Fibroblast of skin of right biceps (primary cell): ENCODE measurements at places on chromosomes 5 and 9.

DNA sequence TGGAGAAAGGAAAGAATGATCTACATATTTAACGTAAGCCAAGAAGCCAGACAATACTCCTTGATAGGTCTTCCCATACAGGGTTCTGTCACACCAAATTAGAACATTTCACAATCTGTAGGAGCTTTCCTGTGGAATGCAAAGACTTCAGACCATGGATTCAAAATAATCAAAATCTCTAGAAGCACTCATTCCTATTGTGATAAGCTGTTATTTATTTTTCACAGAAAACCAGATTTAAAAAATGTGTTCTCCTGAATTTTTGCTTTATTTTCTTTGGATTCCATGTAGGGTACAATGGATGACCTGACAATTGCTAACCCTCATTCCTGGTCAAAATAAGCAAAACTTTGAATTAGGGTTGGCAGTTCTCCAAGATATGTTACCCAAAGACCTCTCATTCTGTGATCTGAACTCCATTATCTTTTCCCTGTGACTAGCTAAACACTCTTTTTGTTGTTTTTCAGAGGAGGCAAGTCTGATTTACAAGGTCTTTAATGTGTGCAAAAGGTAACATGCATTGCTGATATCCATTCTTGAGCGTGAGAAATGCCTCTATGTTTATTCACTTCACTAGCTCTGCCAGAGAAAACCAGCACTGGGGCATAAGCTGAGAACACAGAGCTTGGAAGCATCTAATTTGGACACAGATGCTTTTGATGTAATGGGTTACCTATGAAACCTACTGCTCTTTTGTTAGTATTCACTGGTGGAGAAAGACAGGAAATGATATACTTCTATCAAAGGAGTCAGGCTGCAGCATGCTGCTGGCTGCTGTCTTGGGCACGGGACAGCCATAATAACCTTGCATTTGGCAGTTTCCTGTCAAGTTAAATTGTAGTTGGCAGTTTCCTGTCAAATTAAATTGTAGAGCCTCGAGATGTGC lies 31.4 kb downstream of the ACTBL2 start:
- peak; percentile 89 for DNase-seq

GRCh38 chr9:135611142-135611874 lies 28.0 kb downstream of the GLT6D1 start:
- no peak for DNase-seq

DNA sequence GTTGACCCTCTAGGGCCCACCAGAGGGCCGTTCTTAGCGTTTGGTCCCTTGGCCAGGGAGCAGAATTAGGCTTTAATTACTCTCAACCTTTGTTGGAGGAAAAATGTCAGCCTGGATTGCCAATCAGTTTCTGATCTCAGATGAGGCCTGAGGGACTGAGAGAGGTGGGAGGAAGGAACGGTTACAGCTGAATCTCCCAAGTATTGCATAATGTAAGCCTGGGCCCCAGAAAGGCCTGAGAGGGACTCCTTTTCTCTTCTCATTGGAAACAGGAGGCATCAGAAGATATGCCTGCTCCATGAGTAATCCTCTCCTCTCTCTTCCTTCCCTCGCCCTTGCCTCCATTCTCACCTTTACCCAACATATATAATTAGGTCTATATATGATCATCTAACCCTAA lies 105.7 kb downstream of the INSYN2B start:
- no peak for DNase-seq

DNA sequence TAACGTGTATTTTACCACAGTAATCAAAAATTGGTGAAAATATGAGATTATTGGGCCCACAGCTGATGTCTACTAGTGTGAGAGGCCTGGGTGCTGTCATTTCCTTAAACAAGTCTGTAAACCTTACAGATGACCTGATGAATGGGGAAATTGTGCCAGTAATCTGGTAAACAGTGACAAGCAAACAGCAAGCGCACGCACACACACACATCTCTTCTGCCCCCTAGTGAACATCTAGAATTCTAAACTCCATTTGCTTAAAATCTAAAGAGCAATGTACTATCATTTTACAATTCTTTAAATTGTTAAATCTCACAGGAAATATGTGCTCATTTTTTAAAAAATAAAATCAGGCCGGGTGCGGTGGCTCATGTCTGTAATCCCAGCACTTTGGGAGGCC lies 7.5 kb upstream of the RAPGEF1 start:
- DNase-seq, result peak; percentile 44

- no peak for DNase-seq
Observed at GRCh38 chr9:134774410-134774809, 106.2 kb upstream of the FCN2 start.

GRCh38 chr5:125215593-125215992 lies 469.2 kb upstream of the ZNF608 start:
- no peak for DNase-seq

DNA sequence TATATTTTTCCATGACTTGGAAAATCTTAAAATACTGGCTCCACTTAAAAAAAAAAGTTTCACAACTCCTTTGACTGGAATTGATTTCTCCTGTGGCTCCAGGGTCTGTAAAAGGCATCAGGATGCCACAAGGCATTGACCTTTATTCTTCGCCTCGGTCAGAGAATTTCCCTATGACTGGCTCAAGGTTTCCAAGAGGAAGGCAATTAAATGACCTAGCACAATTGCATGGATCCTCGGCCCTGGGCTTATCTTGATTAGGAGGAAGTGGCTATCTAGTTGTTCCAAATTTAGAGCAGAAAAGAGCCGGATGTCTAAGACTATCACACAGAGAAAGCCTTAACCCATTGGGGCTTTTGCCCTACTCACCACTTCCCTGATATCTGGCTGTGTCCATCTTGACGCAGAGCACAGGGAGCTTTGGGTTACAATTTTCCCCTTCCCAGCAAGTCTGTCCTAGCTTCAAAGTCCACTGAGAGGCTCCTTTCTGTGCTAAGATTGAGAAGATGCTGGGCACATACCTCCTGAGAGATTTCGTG lies 56.9 kb upstream of the COL15A1 start:
- no peak for DNase-seq

DNA sequence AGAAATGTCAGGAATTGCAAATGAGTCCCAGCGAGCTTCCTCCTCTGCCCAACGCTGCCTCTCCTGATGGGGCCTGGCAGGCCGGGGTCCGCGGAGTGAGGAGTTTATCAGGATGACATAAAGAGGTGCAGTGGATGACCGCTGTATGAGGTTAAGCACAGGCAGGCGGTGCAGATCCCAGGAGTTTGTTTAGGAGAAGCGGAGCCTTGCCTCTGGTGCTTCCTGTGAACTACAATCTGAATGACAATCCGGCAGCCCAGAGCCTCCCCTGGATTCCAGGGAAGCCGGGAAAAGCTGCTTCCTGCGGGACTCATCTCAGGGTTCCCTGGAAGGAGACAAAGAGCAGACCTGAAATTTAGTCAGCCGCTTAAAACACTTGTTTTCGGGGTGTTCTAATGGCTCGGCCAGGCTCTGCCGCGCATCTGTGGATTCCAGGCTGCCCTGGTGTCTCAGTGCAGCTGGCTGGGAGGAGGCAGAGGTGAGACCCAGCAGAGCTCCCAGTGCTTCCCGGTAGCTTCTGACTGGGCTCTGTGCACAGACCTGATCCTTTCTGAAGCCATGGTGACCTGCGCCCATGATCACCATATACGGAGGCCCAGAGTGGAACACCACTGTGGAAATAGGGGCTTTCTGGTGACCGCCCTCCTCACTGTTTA lies 69.8 kb upstream of the IRX4 start:
- DNase-seq, result no peak

- peak; percentile 75 for DNase-seq
Observed at GRCh38 chr9:109775516-109775915, 4.5 kb upstream of the PALM2AKAP2 start.

GRCh38 chr5:76956033-76956432 lies 3.2 kb downstream of the CRHBP start:
- no peak for DNase-seq

DNA sequence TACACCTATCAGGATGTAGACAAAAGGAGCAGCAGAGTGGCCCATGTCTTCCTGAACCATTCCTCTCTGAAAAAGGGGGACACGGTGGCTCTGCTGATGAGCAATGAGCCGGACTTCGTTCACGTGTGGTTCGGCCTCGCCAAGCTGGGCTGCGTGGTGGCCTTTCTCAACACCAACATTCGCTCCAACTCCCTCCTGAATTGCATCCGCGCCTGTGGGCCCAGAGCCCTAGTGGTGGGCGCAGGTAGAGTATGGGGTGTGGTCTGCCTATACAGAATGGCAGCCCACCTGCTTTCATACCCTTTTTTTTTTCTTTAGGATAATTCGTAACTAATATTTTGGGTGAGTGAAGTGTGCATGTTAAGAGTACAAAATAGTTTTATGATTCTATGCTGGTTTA lies 1.1 kb downstream of the SLC27A6 start:
- DNase-seq, result no peak

DNA sequence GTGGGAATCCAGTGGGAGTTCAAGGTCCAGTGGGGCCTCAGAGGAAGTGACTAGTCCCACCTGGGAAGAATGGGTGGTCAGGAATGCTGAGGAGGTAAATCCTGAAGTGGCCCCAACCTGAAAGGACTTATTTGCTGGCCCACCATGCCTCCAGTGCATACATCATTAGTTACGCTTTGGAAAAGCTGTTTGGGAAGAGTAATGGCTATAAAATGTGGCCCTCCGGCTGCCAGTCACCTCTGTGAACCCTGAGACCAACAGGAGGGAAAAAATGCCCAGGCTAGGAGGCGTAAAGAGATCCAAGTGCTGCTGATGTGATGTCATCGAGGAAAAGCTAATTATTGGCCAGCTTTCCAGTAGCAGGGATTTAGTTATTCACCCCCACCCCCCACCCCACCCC lies 2.7 kb upstream of the SLC26A2 start:
- DNase-seq, result no peak

- no peak for DNase-seq
Observed at GRCh38 chr9:102534031-102534430, 461.1 kb upstream of the CYLC2 start.

DNA sequence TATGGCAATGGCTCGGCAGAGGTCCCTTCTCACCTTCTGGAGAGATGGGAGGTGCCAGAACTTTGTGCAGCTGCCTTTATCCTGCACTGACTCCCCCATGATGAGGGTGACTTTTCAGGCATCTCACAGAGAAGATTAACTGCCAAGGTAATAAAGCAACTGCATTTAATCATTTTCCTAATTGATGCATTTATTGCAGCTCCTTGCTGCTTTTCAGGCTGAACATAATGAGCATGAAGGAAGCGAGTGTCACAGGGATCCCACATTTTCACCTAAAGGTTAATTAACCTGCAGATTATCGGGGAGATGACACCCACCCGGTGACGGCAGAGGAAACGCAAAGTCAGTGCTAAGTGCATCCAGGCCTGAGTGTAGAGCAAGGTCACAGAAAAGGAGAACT lies 154.3 kb downstream of the ICE1 start:
- no peak for DNase-seq

- no peak for DNase-seq
Observed at GRCh38 chr9:75175395-75175794, 87.1 kb downstream of the OSTF1 start.

GRCh38 chr5:43967165-43967564 lies 364.2 kb downstream of the NNT start:
- no peak for DNase-seq

DNA sequence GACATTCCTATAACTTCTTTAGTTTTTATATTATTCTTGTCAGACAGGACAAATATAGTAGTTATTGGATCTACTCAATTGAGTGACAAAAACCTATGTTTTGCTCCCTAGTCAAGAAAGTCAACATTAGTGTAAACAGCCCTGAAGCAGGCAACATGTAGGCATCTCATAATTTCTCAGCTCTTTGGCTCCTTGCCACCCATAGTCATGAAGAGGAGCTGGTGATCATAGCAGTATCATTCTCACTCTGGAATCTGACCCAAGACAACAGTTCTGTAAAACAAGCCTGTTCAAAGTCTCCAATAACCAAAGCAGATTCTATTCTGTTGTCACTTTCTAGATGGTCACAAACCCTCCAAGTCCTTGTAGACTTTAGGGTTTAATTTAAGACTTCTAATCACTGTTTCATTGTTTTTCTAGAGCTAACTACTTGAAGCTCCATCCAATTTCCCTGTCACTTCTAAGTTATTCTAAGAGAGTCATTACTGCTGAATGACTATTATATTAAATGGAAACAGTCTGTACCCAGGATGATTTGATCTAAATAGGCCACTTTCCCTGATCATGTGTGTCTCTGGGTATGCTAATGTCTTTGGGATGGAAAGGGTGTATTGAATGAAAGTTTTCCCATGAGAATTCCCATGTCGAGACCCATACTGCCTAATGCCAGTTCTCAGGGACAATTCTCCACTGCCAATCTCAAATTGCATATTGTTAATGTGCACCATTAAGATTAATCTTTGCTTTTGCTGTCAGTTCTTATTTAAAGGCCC lies 533.3 kb downstream of the ACTL7B start:
- DNase-seq, result no peak

GRCh38 chr9:116269250-116269649 lies 115.7 kb downstream of the PAPPA start:
- peak; percentile 77 for DNase-seq

- DNase-seq, result peak; percentile 82
Observed at GRCh38 chr9:5626727-5627634, 1.9 kb upstream of the RIC1 start.

- DNase-seq, result peak; percentile 90
Observed at GRCh38 chr5:143061161-143061945, 291.2 kb downstream of the ARHGAP26 start.

GRCh38 chr9:34506623-34507022 lies 16.2 kb downstream of the ENHO start:
- no peak for DNase-seq

- no peak for DNase-seq
Observed at GRCh38 chr9:136403538-136403914, 3.6 kb upstream of the SNAPC4 start.

GRCh38 chr5:32589942-32590869 lies 4.8 kb downstream of the SUB1 start:
- peak; percentile 63 for DNase-seq

DNA sequence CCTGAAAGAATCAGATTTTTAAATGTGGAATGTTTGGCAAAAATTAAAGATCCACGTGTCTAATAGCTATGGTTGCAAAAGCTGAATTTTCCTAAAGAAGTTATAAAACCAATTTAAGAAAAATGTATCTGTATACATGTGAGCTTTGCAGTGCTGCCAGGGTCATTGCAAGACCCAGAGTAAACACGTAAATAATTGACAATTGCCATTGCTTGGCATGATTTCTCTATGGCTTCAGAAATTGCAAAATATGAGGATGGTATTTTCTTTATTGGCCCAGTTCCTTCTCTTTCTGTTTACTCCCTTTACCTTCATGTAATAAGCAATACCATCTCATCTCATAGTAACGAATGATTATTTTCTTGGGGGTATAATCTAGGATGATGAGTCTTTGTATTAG lies 123.9 kb downstream of the ERCC6L2 start:
- DNase-seq, result no peak

- DNase-seq, result no peak
Observed at GRCh38 chr9:93031629-93032430, 26.7 kb upstream of the SUSD3 start.
